Fibroblast of lung (primary cell): ENCODE measurements at places on chromosomes 16 and 17. TPM values are rescaled to one million over a fixed set of nuclear protein-coding genes. Genes with fewer than 3 reads are reported as not detected.

OR4D1 gene
- not detected in 2 replicates for total RNA-seq

FBXL16 gene
- total RNA-seq = not detected in 2 replicates

TMEM170A gene
- 14.5 and 20.3 TPM in 2 replicates for total RNA-seq

ALG1 gene
- 24.1 and 29.2 TPM in 2 replicates for total RNA-seq

ALDH3A1 gene
- total RNA-seq = under 0.01 and 0.17 TPM in 2 replicates

CCL16 gene
- total RNA-seq = not detected in 2 replicates

TERB1 gene
- total RNA-seq = under 0.01 and 0.17 TPM in 2 replicates
